ENCODE measurements at places on chromosomes 4 and X.

DNA sequence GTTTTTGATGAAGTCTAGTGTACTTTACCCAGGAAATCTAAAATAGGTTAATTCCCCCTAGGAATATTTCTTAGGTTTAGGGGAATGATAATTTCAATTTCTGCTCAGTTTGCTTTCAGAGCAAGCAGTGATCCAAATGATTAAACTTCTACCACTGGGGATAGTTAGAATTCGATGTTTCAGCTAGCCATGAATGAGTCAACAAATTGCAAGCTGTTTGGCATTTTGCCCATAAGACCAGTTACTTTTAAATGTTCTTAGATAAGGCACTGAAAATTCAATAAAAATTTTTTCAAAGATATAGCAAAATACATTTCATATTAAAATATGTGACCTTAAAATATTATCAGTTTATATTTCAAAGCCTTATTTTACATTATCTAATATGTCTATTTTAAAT, 993.6 kb downstream of the ARAP2 start:
- DNase-seq, result no peak

GRCh38 chr4:128715616-128716015, 93.9 kb upstream of the JADE1 start:
- no peak for DNase-seq

- DNase-seq, result no peak
These were observed 64.2 kb upstream of the ZNF518B start for GRCh38 chr4:10521424-10521823.

DNA sequence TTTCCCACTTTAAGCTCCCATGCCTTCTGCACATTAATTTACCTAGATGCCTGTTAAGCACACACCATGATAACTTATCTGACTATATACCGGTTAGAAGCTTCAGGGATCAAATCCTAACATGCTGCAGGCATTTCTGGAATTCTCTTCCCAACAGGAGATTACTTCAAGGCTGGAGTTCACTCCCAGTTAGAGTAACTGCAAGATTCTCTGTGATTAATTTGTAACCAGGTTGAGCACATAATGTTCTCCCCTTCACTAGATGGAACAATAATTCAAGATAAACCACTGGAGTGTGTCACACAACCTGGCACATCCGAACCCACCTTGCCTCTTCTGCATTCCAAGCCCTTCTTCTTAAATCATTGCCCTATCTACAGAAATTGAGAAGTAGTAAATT, 11.8 kb upstream of the UGT2A3 start:
- peak; percentile 94 for DNase-seq

GRCh38 chr4:67558493-67558892, at the start of gene STAP1:
STAP1 (plus strand) TSS chr4:67558727; CDS start chr4:67558810, 83 bp downstream.
- DNase-seq, result no peak

DNA sequence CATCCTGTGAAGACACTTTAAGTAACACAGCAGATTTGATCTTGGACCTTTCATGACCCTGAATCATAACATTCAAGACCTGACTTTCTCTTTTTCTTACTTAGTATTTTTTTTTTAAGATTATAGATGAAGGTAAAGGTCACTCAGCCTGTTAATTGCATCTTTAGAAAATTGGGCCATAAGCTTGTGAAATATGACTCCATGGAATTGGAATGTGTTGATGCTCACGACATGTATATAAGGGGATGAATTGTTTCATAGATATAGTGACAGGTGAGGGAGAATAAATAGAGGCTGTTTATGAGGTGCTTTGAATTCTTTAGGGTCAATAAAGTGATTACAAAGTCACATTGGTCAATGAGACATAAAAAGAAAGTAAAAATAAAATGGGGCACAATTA, 27.7 kb upstream of the HS3ST1 start:
- no peak for DNase-seq

DNA sequence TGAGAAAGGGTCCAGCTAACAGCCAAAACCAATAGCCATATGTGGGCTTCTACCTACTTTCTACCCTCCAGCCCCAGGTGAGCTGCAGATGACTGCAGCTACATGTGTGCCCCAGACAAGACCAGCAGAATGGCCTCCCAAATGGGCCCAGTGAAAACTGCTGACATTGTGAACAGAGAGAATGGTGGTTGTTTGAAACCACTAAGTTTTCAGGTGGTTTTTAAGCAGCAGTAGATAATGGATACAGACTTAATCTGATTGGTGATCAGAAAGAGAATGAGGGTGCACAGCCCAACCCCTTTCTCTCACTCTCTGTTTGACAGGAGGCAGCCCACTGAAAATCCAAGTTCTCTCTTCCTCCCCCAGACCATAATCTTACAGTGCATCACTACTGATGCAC, 42.5 kb upstream of the BBS12 start:
- DNase-seq, result no peak

DNA sequence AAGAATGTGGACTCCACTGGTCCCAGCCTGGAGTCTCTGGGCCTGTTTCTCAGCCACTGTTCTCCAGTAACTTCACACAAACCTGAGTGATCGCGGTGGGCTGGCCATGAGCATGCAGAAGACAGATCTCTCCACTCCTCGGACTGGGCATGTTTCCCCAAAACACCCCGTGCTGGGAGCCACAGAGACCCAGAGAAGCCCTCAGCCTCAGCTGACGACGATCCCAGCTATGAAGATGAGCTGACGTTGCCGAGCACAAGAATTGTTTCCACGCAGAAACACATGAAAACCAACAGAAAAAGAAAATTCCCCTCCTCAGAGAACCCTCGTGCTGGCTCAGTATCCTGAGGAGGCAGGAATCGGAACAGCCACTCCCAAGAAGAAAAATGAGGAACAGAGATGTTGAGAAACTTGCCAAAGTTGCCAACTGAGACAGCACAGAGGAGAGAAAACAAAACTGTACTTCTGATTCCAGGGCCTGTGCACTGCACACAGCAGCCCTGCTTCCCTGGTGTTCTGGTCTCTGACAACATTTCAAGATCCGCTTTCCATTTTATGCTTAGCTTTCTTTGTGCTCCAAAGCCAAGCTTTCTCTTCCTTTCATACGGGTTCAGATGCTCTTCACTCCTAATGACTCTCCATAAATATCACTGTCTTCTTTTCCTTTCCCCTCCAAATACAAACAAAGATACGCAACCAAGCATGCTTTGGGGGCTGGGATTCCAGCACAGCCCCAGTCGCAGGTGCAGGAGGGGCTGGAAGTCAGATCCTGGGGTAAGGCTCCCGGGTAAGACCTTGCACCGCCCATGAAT, 81.4 kb downstream of the IRF2 start:
- no peak for DNase-seq

GRCh38 chr4:80144676-80145470, 52.4 kb upstream of the PRDM8 start:
- no peak for DNase-seq

DNA sequence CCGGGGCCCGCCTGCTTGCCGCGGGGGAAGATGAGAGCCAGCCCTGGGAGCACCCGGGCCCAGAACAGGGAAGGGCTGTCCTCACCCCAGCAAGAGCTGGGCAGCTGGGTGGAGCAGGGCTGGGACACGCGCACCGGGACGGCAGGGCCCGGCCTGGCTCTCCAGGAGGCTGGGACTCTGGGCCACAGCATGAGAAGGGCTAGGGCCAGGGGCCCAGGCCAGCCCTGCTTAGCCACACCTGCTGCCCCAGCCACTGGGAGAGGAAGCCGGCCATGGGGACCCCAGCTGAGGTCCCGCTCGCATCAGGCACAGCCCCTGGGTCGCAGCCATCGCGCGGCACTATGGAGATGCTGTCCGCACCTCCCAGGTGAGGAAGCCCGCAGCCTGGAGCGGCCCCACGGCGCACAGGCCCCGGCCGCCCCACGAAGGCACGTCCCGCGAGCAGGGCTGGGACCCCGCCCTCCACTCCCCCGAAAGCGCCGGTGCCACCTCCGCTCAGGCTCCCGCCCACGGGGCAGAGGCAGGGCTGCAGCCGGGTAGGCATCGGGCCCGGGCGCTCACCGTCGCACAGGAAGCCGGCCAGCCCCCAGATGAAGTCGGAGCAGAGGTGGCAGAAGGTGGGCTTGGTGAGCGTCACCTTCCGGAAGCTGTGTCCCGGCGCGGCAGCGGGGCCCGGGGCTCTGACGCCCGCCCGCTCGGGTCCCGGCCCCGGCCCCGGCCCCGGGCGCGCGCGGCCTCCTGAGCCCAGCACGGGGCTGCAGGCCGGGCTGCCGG, 531 bp downstream of the DGKQ start:
- DNase-seq, result no peak

GRCh38 chr4:40857956-40858355, 108.2 kb downstream of the NSUN7 start:
- DNase-seq, result no peak

DNA sequence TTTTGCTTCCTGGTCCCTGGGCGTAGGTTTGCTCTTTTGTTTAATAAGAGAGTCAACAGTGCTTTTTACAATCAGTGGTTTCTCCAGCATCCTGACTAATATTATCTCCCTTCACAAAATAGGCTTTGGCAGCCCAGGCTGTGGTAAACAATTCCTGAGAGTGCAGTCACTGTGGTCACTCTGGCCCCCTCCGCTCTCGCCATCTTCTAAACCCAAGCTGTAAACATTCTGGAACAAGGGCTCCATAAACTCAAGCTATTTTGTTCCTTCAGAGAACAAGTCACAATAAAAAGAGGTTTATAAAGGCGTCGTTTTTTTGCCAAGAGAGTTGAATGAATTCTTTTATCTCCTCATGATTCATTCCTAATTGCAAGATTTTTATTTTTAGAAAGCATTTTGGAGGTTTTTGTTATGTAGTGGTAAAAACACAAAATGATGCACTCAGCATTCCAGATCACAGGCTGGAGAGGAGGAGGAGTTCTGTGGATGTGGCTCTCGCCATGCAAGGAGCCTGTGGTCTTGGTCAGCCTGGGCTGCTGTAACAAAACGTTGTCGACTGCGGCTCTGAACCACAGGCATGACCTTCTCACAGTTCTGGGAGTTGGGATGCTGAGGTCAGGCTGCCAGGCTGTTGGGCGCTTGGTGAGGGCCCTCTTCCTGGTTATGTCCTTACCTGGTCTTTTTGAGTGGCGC, 486.4 kb upstream of the FAT1 start:
- no peak for DNase-seq

DNA sequence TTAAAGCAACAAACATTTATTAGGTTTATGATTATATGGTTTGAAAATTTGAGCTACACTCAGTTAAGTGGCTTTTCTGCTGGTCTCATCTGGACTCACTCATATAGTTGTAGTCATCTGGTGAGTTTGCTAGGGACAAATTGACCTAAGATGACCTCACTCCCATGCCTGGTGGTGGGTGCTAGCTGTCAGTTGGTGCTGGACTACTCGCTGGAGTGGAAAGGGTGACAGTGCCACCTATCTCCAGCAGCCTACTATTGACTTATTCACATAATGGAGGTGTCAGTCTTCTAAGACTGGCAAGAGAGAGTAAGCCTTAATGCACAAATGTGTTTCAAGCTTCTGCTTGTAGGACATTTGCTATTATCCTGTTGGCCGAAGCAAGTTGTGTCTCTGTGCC, 88.2 kb downstream of the TASL start:
- peak; percentile 64 for DNase-seq

DNA sequence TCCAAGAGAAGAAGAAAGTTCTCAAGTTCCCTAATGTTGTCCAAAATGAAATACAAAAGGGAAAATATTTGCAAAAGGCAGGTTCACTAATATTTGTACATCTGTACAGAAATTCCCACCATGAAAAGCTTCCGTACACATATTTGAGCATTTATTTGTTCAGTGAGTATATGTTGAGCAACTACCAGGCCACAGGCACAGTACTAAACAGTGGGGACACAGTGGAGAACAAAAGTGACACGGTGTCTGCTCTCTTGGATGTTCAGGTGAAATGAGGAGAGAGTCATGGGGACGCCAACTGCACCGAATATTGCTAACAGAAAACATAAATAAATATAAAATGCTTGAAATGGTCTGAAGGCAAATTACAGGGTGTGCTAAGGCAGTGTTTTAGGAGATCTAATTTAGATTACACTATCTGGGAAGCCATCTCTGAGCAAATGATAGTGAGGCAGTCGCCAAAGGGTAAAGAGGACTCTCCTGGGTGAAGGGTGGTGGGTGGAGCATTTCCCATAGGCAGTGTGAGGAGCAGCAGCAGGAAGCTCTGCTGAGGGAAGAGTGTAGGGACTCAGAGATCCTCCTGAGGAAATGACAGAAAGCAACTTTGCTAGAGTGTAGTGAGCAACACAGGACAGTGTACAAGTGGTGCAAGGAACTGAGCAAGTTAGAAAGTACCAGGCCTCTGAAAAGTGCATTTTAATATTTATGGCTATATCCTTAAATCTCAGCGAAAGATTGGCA, 375.2 kb downstream of the GALNTL6 start:
- DNase-seq, result peak; percentile 9

- DNase-seq, result peak; percentile 76
These were observed 378 bp upstream of the RPS6KA6 start for GRCh38 chrX:84188320-84188834.

DNA sequence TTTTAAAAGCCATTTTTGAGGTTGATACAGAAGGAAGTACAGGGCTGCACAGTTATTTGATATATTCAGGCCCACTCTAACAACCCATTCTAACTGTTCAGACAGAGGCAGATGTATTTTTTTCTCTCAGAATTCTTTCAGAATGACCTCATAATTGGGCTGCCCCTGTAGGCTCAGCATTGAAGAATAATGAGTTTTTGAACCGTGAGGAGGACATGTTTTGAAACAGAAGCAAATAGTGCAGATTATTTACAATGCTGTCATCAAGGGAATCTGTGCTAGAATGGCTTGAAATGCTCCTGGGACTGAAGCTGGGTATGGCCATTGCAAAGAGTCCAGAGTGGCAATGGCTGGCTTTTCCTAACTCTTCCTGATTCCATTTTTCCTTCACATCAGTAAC, 158.1 kb downstream of the SOX3 start:
- DNase-seq, result peak; percentile 42

Measured in mesendoderm (in vitro differentiated cells).